Tongue (tissue), 3 donors: ENCODE measurements at places on chromosomes 2 and 18. TPM values are rescaled to one million over a fixed set of nuclear protein-coding genes. Genes with fewer than 3 reads are reported as not detected.

The CD8B2 gene
- not detected for total RNA-seq

The DNER gene
- total RNA-seq, result 1.3 TPM

The LYG2 gene
- total RNA-seq, result not detected

The ADD2 gene
- 2.8 TPM for total RNA-seq

The LYG1 gene
- 0.41 TPM for total RNA-seq

The DYNC2LI1 gene
- total RNA-seq, result 37.3 TPM

The LAMA1 gene
- total RNA-seq, result 4.5 TPM

The MARCHF7 gene
- total RNA-seq, result 222 TPM
